NCI-H1930 (cell line): ENCODE measurements at places on chromosomes 1 and 21.

GRCh38 chr1:66999640-67000400 is 54.1 kb downstream of the SLC35D1 start:
- DNase-seq: no peak

GRCh38 chr1:240189386-240189989 is 97.8 kb downstream of the FMN2 start:
- peak; percentile 35 for DNase-seq

- no peak for DNase-seq
Measured at GRCh38 chr1:65001231-65001792, 35.0 kb upstream of the JAK1 start.

GRCh38 chr1:41875487-41875886 is 43.2 kb downstream of the HIVEP3 start:
- DNase-seq: no peak

DNA sequence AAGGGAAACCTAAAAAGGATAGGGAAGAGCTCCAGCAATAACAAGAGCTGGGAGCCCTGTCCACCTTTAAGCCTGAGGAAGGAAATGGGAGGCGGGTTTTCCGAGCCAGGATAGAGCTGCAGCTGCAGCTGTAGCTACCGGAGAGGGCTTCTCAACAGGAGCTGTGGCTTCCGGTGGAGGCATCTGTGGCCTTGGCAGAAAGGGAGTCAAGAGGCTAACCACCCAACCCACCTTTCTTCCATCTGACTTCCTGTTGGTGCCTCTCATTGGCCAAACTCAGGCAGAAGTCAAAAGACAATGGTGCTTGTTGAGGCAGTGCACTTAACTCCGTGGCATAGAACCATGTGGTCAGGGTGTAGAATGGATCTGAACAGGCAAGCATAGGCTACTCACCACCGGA is 313.1 kb upstream of the DAB1 start:
- DNase-seq: no peak

DNA sequence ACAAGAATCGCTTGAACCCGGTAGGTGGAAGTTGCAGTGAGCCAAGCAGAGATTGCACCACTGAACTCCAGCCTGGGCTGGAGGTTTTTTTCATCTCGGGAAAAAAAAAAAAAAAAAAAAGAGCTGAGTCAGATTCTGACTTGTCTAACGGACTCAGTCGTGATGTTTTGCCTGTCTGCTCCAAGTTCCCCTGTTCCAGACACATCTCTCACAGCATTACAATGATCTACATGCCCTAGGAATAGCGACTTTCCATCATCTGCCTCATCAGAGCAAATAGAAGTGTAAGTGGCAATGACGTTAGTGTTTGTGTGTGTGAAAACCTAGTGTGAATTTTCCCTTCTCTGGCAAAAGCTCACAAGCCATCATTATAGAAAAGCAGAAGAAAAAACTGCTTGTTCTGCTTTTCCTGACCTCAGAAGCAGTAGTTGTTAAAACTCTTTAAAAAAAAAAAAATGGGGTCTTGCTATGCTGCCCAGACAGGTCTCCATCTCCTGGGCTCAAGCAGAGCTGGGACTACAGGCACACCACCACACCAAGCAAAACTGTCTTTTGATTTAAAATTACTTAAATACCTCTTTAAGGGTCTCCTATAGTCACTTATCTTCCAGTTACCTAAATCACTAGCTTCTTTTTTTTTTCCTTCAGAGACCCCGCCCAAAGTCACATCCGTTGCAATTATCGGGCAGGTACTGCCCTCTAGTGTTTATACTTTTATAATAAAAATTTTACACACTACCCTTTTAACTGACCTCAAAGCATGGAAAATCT is 37.3 kb downstream of the PLEKHO1 start:
- peak; percentile 4 for DNase-seq

- no peak for DNase-seq
Measured at GRCh38 chr1:65422241-65423203, 2.1 kb downstream of the LEPR start.

- no peak for DNase-seq
Measured at GRCh38 chr1:36871146-36871971, 163.0 kb downstream of the GRIK3 start.

- no peak for DNase-seq
Measured at GRCh38 chr21:14284481-14284880, 68.5 kb downstream of the RBM11 start.

DNA sequence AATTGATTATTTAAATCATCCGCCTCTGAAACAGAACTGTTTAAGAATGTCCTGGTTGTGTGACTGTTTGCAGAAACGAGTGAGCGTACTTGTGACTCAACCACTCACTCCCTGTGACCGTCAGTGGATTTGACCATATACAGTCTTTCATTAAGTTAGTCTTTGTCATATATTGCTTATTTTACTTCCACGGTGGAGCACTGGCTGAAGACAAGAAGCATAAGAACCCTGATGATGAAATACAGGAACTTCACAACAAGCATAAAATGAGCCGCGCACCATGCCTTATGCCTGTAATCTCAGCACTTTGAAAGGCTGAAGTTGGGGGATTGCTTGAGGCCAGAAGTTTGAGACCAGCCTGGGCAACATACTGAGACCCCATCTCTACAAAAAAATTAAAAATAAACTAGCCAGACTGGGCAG is 194.0 kb downstream of the TOMM20 start:
- no peak for DNase-seq

- DNase-seq: no peak
Measured at GRCh38 chr1:34137411-34137810, 27.6 kb downstream of the CSMD2 start.
